Effector memory CD4-positive, alpha-beta T cell (primary cell): ENCODE measurements at places on chromosomes 2 and 18.

DNA sequence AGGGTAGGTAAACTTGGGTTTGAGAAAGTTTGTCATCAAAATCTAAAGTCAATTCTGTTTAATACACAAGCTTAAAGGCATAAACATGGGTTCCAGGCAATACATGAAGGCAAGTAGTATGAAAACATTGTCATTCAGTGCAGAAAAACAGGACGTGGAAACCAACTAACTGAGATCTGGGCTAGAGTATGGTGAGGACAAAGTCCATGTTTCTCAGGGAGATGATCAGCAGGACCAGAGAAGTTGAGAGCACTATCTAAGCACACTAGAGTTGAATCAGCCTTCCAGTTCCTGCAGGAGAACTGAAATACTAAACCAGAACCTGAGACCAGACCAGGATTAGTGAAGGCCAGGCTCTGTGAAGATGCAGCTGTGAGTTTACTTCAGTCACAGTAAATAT, 302.8 kb upstream of the CRIM1 start:
- DNase-seq, result no peak

DNA sequence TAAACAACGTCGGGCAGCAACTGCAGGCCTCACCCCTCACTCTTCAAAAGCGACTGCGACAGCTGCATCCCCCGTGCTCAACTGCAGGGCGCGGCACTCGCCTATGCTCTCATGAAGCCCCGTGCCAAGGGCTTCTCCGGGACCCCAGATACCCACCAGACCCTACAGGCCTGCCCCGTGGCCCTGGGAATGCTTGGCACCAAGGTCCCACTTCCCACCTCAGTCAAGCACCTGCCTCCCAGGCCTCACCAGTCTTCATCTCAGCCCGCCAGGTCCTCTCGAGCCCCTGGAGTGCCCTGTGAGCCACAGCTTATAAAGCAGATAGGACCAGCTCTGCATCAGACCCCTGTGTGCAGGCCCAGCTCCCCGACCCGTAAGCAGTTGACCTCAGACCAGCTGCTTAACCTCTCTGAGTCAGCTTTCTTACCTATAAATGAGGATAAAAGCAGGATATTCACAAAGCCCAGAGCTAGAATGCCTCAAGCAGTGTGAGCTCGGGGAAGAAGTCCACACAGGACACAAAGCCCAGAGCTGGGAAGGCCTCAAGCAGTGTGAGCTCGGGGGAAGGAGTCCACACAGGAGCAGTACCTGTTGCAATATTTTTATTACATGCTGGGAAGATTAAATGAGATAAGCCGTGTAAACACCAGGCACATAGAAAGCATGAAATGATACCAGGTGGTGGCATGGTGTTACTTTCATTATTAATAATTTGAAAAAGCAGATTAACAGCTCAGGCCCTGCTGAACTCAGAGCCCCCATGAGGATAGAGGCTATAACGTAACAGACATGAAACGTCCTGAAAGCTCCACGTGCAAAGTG, 96.9 kb downstream of the HDAC4 start:
- no peak for DNase-seq

DNA sequence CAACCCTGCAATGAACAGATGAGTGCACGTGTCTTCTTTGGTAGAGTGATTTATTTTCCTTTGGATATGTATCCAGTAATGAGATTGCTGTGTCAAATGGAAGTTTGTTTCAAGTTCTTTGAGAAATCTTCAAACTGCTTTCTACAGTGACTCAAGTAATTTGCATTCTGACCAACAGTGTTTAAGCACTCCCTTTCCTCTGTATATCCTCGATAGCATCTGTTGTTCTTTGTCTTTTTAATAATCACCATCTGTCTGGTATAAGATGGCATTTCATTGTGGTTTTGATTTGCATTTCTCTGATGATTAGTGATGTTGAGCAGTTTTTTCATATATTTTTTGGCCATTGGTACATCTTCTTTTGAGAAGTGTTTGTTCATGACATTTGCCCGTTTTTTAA, 1608.3 kb upstream of the ZEB2 start:
- DNase-seq, result no peak

DNA sequence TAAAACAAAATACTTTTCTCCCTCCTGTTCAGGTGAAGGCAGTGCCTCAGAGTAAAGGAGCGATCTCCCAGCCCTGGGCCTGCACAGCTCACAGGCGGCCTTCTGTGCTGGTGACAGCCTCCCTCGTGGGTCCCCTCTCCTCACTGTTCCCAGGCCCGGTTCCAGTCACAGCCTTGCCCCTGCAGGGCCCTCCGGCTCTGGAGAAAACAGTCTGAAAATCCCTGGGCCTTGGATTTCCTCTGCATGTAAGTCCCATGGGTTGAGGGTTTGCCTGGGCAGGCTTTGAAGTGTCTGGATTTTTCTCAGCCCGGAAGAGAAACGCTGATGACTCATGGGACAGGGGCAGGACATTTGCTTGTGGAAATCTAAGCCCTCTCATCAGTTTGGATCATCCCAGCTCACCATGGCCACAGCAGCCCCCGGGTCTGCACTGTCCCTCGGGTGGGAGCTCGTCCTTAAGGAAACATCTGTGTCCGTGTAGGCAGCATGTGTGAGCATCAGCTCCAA, 186.1 kb upstream of the RAB12 start:
- no peak for DNase-seq

DNA sequence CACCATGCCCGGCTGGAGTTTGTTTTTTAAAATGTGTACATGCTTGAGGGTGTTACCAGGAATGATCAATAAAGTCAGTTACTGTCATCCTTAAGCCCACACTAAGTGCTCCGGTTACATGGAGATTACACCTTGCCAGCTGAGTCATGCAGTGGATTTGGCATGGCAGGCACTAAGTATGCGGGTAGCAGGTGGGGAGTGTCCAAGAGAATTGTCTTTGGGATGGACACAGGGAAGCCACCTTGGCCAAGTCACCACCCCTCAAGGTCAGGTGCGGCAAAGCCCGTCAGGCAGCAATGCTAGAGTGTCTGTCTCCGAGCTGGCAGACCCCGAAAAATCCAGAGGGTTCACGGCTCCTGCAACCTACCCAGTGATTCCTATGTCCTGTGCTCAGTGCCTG, 54.8 kb downstream of the GBX2 start:
- no peak for DNase-seq

DNA sequence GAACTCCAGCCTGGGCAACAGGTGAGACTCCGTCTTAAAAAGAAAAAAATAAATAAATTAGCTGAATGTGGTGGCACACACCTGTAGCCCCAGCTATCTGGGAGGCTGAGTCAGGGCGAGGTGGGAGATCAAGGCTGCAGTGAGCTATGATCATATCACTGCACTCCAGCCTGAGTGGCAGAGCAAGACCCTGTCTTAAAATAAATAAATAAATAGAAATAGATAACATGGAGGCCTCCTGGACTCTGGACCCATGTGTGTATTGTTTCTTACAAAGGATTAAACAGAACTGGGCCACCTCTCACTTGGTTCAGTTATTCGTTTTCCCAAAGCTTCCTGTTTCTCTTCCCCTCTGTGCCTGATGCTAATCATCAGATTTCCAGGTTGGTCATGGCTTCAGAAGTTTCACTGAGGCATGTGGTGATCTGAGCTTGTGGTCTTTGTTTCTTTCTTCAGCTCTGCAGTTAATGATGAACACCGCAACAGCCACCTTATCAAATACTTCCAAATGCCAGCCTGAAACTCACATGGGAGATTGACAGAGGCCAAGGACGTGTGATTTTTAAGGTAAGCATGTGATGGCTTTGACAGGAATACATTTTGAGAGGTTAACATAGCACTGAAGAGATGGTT, 83.3 kb upstream of the MAP4K4 start:
- no peak for DNase-seq

DNA sequence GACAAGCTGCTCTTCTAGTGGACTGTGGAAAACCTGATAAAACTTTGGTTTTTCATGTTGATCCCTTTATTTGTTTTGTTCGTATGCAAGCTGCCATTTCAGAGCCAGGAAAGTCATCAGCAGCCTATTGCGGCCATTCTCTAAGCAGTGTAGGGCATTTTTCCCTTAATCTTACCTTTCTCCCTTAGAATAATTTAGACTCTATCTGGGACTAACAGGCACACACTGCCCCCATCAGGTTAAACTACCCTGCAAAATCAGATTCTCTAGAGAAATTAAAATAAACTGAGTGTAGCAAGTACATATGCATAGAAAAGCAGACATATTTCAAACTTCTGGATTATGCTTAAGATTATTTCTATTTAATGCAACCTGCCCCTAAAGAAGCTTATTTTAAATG, 347.5 kb downstream of the METTL4 start:
- no peak for DNase-seq

- DNase-seq, result no peak
Measured at GRCh38 chr2:174764280-174765255, at the start of gene CHRNA1. CHRNA1 (minus strand) TSS chr2:174764472; CDS start chr2:174764394, 78 bp downstream.
